ENCODE measurements at places on chromosomes 5 and 9.

DNA sequence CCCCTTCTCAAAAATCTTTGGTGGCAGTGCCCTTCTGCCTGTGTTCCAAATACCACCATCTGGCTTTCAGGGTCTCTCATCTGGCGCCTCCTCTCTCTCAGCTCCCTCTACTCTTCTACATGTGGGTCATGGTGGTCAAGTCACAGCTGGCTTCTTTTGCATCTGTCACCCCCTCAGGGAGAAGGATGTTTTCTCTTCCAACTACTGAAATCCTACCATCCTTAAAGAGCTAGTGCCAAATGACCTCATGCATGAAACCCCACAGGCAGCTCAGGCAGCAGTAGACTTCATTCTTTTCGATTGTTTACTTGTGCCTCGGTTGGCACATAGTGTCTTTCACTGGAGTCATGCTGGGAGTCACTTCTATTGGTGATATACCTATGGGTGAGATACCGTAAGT is 219.2 kb downstream of the DCP2 start:
- H3K36me3 ChIP-seq, result peaks cover 23% of the 10 kb centered on the region
- DNase-seq, result no peak
- no peaks in the 10 kb centered on the region for H3K27me3 ChIP-seq

DNA sequence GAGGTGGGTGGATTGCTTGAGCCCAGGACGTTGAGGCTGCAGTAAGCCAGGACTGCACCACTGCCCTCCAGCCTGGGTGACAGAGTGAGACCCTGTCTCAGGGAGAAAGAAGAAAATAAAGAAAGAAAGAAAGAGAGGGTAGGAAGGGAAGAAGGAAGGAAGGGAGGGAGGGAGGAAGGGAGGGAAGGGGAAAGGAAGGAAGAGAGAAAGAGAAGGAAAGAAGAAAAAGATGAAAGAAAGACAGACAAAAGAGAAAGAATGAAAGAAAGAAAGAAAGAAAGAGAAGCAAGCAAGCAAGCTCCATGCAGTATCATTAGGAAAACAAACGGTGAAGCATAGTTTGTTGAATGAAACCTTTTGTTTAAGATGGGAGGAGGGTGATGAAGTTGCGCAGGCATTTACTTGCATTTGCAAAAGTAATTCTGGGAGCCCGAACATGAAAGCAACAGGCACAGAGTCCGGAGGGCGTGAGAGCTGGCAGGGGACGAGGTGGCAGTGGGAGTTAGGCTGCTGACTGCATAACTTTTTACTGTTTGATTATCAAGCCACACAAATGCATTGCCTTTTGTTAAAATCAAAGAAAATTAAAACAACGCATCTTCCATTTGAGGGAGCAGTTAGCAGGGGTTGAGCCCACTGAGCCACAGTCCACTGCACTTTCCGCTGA is 26.0 kb upstream of the CEP72 start:
- H3K36me3 ChIP-seq, result no peaks in the 10 kb centered on the region
- no peak overlapping the region for H3K27ac ChIP-seq
- peaks cover 33% of the 10 kb centered on the region for H3K27me3 ChIP-seq
- H3K4me1 ChIP-seq, result peaks cover 6% of the 10 kb centered on the region
- DNase-seq, result no peak

DNA sequence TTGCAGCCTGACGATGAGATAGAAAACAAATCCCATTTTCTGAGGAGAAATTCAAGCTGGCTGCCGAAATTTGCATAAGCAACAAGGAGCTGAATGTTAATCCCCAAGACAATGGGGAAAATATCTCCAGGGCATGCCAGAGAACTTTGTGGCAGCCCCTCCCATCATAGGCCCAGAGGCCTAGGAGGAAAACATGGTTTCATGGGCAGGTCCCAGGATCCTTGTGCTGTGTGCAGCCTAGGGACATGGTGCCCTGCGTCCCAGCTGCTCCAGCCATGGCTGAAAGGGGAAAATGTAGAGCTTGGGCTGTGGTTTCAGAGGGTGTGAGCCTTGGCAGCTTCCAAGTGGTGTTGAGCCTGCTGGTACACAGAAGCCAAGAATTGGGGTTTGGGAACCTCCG is 48.8 kb upstream of the MAN2A1 start:
- DNase-seq, result no peak
- no peak overlapping the region for H3K27ac ChIP-seq
- H3K36me3 ChIP-seq, result peaks cover 22% of the 10 kb centered on the region
- H3K4me3 ChIP-seq, result no peak overlapping the region
- no peaks in the 10 kb centered on the region for H3K27me3 ChIP-seq
- peaks cover 44% of the 10 kb centered on the region for H3K4me1 ChIP-seq

GRCh38 chr9:110546411-110546871 is 33.1 kb downstream of the SVEP1 start:
- no peak overlapping the region for H3K4me3 ChIP-seq
- H3K4me1 ChIP-seq, result no peaks in the 10 kb centered on the region
- no peaks in the 10 kb centered on the region for H3K27me3 ChIP-seq
- H3K36me3 ChIP-seq, result no peaks in the 10 kb centered on the region

DNA sequence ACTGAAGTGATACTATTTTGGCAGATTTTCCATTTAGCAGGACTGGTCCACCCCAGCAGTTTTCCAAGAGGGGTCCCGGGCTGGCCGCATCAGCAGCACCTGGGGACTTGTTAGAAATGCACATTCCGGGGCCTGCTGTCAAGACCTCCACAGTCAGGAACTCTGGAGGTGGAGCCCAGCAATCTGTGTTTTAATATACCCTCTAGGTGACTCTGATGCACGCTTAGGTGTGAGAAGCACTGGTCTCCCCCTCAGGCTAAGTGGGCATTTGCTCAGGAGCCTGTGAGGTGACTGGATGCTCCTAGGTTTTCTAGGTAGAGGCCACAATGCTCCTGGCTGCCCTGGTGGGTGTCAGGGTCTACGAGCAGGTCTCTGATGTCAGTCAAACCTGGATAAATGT is 81.7 kb downstream of the DCP2 start:
- no peak for DNase-seq
- H3K4me3 ChIP-seq, result no peak overlapping the region
- no peaks in the 10 kb centered on the region for H3K27me3 ChIP-seq
- peaks cover 18% of the 10 kb centered on the region for H3K36me3 ChIP-seq
- peaks cover 4% of the 10 kb centered on the region for H3K4me1 ChIP-seq
- H3K27ac ChIP-seq, result no peak overlapping the region

GRCh38 chr5:168307925-168308584 is 16.6 kb downstream of the WWC1 start:
- no peak overlapping the region for H3K27ac ChIP-seq
- H3K4me1 ChIP-seq, result peaks cover 15% of the 10 kb centered on the region
- peaks cover 5% of the 10 kb centered on the region for H3K36me3 ChIP-seq
- H3K4me3 ChIP-seq, result no peak overlapping the region
- peaks cover 36% of the 10 kb centered on the region for H3K27me3 ChIP-seq

DNA sequence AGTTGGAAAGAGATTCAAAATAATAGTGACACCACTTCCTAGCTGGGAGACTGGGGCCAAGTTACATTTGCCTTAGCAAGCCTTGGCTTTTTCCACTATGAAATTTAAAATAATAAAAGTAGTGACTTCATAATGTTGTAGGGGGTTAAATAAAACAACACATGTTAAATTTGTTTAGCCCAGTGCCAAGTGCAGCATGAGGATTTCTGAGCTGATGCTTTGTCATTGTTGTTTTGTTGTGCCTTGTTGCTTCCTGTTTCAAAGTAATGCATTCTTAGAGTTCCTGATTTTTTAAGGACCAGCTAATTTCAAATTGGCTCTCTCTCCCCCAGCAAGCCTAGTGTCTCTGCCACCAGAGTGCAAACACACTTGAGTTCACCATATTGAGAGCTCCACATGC is 270.7 kb upstream of the PAPPA start:
- DNase-seq, result no peak
- H3K4me1 ChIP-seq, result peaks cover 25% of the 10 kb centered on the region
- H3K27me3 ChIP-seq, result no peaks in the 10 kb centered on the region
- no peak overlapping the region for H3K27ac ChIP-seq
- no peaks in the 10 kb centered on the region for H3K36me3 ChIP-seq

GRCh38 chr5:67281874-67282273 is 85.3 kb upstream of the CD180 start:
- peaks cover 7% of the 10 kb centered on the region for H3K27me3 ChIP-seq
- no peaks in the 10 kb centered on the region for H3K4me1 ChIP-seq
- H3K27ac ChIP-seq, result no peak overlapping the region
- H3K36me3 ChIP-seq, result peaks cover 25% of the 10 kb centered on the region
- DNase-seq, result no peak

DNA sequence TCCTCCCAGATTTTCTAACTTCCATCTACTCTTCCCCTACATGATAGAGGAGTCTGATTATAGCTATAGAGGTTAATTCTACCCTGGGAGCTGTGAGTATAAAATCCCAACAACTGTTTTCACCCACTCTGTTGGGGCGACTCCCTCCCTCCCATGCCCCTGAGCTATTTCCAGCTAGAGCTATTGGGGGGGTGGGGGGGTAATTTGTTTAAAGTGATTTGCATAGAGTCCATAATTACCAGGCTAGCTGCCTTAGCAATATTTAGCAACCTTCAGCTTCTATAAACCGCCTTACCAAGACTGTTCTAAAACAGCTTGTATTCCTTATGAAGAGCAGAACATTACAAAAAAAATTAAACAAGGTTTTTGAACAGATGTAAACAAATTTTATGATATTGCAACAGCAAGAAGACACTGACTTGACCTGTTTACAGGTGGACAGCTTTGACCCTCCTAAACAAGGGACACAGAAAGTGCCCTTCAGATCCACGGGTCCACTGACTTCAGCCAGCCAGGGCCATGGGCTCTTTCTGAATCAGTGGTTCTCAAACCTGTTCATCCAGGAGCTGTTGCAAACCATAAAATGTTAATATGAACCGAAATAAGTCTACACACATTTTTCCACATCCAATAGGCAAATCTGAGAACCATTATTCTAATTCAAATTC is 98.2 kb downstream of the OTULIN start:
- H3K27me3 ChIP-seq, result no peaks in the 10 kb centered on the region
- H3K4me3 ChIP-seq, result no peak overlapping the region
- no peak overlapping the region for H3K27ac ChIP-seq
- no peak for DNase-seq

- H3K36me3 ChIP-seq, result no peaks in the 10 kb centered on the region
- no peaks in the 10 kb centered on the region for H3K27me3 ChIP-seq
- peaks cover 4% of the 10 kb centered on the region for H3K4me1 ChIP-seq
- H3K4me3 ChIP-seq, result no peak overlapping the region
Measured at GRCh38 chr9:13787234-13787833, 507.8 kb upstream of the MPDZ start.

DNA sequence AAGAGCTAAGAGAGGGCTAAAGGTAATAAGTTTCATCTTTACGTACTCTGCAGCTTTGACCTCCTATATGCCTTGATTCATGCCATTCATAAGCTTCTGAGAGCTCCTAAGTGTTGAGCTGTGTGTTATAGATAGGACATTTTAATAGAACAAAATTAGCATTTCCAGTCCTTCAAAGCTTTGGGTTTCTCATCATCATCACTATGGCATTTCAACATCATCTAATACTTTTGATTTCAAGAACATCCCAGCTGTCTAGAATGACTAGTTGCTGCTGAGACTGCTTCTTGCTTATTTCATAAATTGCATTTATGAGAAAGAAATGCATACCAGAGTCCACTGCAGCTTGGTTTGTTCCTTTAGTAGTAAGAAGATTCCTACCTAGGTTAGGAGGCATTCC is 201.7 kb downstream of the SGCD start:
- H3K27ac ChIP-seq, result no peak overlapping the region
- no peak overlapping the region for H3K4me3 ChIP-seq
- H3K36me3 ChIP-seq, result no peaks in the 10 kb centered on the region
- no peaks in the 10 kb centered on the region for H3K27me3 ChIP-seq

DNA sequence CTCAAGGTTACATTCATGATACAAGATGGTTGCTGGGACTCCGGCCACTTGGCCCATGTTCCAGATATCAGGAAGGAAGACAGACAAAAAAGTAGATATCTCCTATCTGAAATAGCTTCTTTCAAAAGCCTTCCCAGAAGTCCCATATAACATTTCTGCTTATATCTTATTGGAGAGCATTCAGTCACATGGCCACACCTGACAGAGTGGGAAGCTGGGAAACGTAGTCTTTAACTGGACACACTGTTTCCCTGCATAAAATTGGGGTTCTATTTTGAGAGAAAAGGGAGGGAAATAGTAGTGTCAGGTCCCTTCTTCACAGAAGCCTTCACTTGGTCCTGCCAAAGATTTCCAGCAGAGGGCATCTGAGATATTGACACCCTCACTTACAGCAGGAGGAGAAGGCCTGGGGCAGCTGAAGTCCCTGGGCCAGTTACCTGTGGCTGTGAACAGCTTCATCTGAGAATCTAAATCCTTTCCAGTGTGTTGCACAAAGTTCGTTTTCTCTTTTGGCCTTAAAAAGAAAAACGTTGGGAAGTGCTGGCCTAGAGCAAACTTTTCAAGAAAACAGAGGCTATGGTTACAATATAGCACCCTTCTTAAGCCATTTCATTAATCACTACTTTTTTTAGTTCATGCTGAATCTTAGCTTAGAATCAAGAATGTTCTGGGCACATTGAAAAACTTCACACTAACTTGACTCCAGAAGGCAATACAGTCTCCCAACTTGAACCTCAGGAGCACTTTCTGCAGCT is 33.5 kb downstream of the SPEF2 start:
- H3K36me3 ChIP-seq, result no peaks in the 10 kb centered on the region
- H3K4me3 ChIP-seq, result no peak overlapping the region
- H3K27me3 ChIP-seq, result no peaks in the 10 kb centered on the region
- H3K4me1 ChIP-seq, result peaks cover 17% of the 10 kb centered on the region
- no peak overlapping the region for H3K27ac ChIP-seq

DNA sequence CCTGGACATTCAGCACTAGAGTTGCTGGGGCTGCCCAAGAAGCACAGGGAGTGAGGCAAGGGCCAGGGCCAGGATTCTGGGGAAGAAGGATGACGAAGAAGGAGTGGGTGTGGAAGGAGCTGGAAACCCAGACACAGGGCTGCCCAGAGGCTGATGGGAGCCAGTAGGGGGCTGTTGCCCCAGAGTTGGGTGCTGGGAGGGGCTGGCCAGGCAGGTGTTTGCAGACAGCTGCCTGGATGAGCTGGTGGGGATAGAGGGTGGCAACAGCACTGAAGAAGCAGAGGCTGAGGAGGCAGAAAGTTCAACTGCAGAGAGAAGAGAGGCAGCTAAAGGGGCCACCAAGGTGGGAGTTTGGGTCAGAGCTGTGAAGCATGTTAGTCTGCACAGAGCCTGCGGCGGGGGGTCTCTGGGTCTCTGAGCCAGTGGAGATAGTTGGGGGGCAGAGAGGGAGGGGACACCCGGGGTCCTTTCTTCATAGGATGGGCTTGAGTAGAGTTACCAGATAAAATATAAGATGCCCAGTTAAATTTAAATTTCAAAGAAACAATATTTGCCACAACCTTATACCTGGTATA is 2.5 kb upstream of the AQP7 start:
- H3K4me3 ChIP-seq, result no peak overlapping the region
- H3K36me3 ChIP-seq, result no peaks in the 10 kb centered on the region
- no peak for DNase-seq

- peaks cover 8% of the 10 kb centered on the region for H3K36me3 ChIP-seq
- peaks cover 13% of the 10 kb centered on the region for H3K4me1 ChIP-seq
- H3K27me3 ChIP-seq, result no peaks in the 10 kb centered on the region
- DNase-seq, result no peak
Measured at GRCh38 chr5:72600391-72600981, 93.3 kb upstream of the ZNF366 start.

Data from WTC11 (cell line).